CD14-positive monocyte (primary cell): ENCODE measurements at places on chromosomes 3 and 15.

GRCh38 chr3:197802779-197803459, 11.9 kb downstream of the LRCH3 start:
- DNase-seq: no peak

DNA sequence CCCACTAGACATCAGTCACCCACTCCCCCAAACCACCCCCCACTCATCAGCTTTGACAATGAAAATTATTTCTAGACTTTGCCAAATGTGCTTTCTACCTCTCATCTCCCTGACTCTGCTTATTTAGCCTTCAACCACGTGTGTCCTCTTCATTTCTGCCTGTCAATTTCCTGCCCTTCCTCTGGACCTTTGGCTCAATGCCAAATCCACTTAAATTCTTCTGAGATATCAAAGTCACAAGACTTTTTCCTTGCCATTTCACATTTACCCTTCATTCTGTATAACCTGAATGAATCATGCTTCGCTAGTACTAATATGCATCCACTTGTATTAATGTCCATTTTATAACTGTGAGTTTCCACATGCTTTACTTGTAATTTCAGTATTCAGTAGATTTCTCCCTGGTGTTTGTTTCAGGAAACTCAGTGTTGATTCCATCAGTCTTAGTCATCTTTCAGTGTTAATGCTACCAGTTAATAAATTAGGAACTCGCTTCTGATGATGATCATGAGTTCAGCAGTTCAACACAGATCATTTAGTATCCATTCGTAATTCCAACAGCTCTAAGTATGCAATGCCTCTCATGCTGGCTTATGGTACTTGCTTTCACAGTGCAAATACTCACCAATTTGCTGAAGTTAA, 128.2 kb upstream of the OSTN start:
- DNase-seq: no peak

- DNase-seq: no peak
Measured at GRCh38 chr15:60223176-60223575, 174.6 kb downstream of the ANXA2 start.

DNA sequence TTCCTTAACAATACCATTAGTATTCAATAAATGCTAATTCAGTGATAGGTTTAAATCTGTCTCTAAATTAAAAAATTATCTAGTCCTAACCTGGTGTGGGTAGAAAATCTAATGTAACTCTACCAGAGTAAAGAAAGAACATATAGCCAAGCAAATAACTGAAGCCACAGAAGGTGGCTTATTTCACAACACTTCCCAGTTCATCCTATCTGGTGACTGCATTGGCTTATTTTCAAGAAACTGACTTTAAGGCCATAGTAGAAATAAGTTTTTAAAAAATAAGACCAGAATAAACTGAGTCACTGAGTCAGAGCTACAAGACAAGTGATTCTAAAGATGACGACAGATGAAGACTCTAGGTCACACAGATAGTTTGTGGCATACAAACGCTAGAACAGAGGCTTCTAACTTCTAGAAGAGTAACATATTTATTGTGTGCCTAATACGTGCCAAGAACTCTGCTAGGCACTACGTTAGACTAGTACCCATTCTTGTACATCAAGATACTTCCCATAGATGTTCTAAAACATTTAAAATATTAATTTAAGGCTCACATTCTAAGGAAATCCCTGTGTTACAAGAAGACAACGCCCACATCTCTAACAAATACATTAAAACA, 25.9 kb downstream of the TMCC1 start:
- no peak for DNase-seq

GRCh38 chr3:62159056-62159708, 214.2 kb downstream of the FEZF2 start:
- DNase-seq: no peak
